BJ (cell line): ENCODE measurements at places on chromosomes 13 and 19. TPM values are rescaled to one million over a fixed set of nuclear protein-coding genes. Genes with fewer than 3 reads are reported as not detected.

TMEM238 gene
- polyA plus RNA-seq = 0.10 and 0.15 TPM in 2 replicates

B3GNT8 gene
- 0.36 and 0.40 TPM in 2 replicates for polyA plus RNA-seq

CDADC1 gene
- 2.2 and 3.2 TPM in 2 replicates for polyA plus RNA-seq

C19orf38 gene
- polyA plus RNA-seq = 0.20 and 0.26 TPM in 2 replicates

NAA16 gene
- 4.8 and 9.1 TPM in 2 replicates for polyA plus RNA-seq

GJA3 gene
- polyA plus RNA-seq = 0.05 and 0.13 TPM in 2 replicates

CYP4F12 gene
- polyA plus RNA-seq = not detected in 2 replicates

KASH5 gene
- not detected in 2 replicates for polyA plus RNA-seq

STAP2 gene
- polyA plus RNA-seq = 5.6 and 7.8 TPM in 2 replicates

PALM gene
- 1.1 and 1.2 TPM in 2 replicates for polyA plus RNA-seq

CEACAM16 gene
- polyA plus RNA-seq = not detected in 2 replicates

TMPRSS9 gene
- polyA plus RNA-seq = not detected in 2 replicates

CRX gene
- not detected in 2 replicates for polyA plus RNA-seq

FAM174C gene
- 24.6 and 37.5 TPM in 2 replicates for polyA plus RNA-seq

PEG3 gene
- polyA plus RNA-seq = 0.02 and 0.04 TPM in 2 replicates

C1QTNF9B gene
- polyA plus RNA-seq = not detected in 2 replicates

DGKH gene
- 4.2 and 5.3 TPM in 2 replicates for polyA plus RNA-seq

CYSLTR2 gene
- polyA plus RNA-seq = not detected in 2 replicates

C5AR1 gene
- polyA plus RNA-seq = 0.42 TPM in 2 replicates

TUBGCP3 gene
- polyA plus RNA-seq = 11.2 and 15.7 TPM in 2 replicates

AXL gene
- 190 and 260 TPM in 2 replicates for polyA plus RNA-seq

FKBP8 gene
- polyA plus RNA-seq = 168 and 280 TPM in 2 replicates

ECSIT gene
- 30.9 and 45.2 TPM in 2 replicates for polyA plus RNA-seq

GARIN5A gene
- polyA plus RNA-seq = 0.26 and 0.56 TPM in 2 replicates

FBN3 gene
- polyA plus RNA-seq = not detected in 2 replicates

ZNF681 gene
- 0.04 and 0.10 TPM in 2 replicates for polyA plus RNA-seq

DIRAS1 gene
- polyA plus RNA-seq = 11.1 and 21.4 TPM in 2 replicates

BTBD2 gene
- 22.3 and 39.3 TPM in 2 replicates for polyA plus RNA-seq

PPP1R13L gene
- 5.4 and 12.3 TPM in 2 replicates for polyA plus RNA-seq

KIR2DL1 gene
- not detected in 2 replicates for polyA plus RNA-seq

CLIP3 gene
- polyA plus RNA-seq = 14.7 and 23.9 TPM in 2 replicates

PCDH20 gene
- polyA plus RNA-seq = not detected in 2 replicates

MISP3 gene
- 0.39 and 0.58 TPM in 2 replicates for polyA plus RNA-seq

CPAMD8 gene
- 0.89 and 1.1 TPM in 2 replicates for polyA plus RNA-seq

NAPSA gene
- 0.32 and 0.38 TPM in 2 replicates for polyA plus RNA-seq

CLEC17A gene
- polyA plus RNA-seq = not detected in 2 replicates

ZNF878 gene
- not detected in 2 replicates for polyA plus RNA-seq

KCNRG gene
- 1.3 and 1.9 TPM in 2 replicates for polyA plus RNA-seq

AP2S1 gene
- polyA plus RNA-seq = 181 and 244 TPM in 2 replicates

PNMA8A gene
- 0.65 and 0.74 TPM in 2 replicates for polyA plus RNA-seq

PROZ gene
- not detected in 2 replicates for polyA plus RNA-seq

EFNA2 gene
- polyA plus RNA-seq = not detected in 2 replicates

ALKBH6 gene
- 17.5 and 19.5 TPM in 2 replicates for polyA plus RNA-seq

ADAMTSL5 gene
- polyA plus RNA-seq = 15.0 and 21.5 TPM in 2 replicates

KLC3 gene
- polyA plus RNA-seq = 0.09 TPM in 1 of 2 replicates, not detected in the other

ADGRE3 gene
- not detected in 2 replicates for polyA plus RNA-seq

FSD1 gene
- 3.9 and 11.9 TPM in 2 replicates for polyA plus RNA-seq

FUT1 gene
- 0.32 and 0.37 TPM in 2 replicates for polyA plus RNA-seq

GDF15 gene
- 19.0 and 30.8 TPM in 2 replicates for polyA plus RNA-seq

GPR18 gene
- polyA plus RNA-seq = not detected in 2 replicates

KIR2DL4 gene
- not detected in 2 replicates for polyA plus RNA-seq

ZNF85 gene
- 4.6 and 8.7 TPM in 2 replicates for polyA plus RNA-seq

SIPA1L3 gene
- 4.0 and 4.5 TPM in 2 replicates for polyA plus RNA-seq

MYBPC2 gene
- not detected in 2 replicates for polyA plus RNA-seq

NRTN gene
- 0.20 and 0.22 TPM in 2 replicates for polyA plus RNA-seq

EHD2 gene
- polyA plus RNA-seq = 69.5 and 132 TPM in 2 replicates

SSBP4 gene
- 16.3 and 24.1 TPM in 2 replicates for polyA plus RNA-seq

RABAC1 gene
- 302 and 361 TPM in 2 replicates for polyA plus RNA-seq

GPC6 gene
- polyA plus RNA-seq = 19.7 and 23.0 TPM in 2 replicates

RB1 gene
- polyA plus RNA-seq = 11.2 and 22.9 TPM in 2 replicates
